ENCODE measurements at places on chromosomes 6 and 20.

DNA sequence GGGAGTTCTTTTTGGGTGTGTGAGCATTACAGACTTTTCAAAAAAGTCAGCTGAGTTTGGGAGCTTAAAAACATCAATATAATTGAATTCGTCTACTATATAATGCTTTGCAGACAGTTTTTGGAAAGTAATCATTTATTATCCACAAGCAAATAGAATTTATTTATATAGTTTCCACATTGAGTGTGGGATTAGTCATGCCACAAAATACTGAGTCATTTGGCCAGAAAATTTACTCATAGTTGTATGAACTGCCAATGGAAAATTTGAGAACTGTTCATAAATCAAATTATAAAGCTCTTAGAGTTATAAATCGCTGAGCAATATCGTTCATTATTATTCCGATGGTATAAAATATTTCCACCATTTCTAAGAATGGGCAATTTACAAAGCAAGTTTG is 5.0 kb downstream of the BEND6 start:
- DNase-seq = no peak

DNA sequence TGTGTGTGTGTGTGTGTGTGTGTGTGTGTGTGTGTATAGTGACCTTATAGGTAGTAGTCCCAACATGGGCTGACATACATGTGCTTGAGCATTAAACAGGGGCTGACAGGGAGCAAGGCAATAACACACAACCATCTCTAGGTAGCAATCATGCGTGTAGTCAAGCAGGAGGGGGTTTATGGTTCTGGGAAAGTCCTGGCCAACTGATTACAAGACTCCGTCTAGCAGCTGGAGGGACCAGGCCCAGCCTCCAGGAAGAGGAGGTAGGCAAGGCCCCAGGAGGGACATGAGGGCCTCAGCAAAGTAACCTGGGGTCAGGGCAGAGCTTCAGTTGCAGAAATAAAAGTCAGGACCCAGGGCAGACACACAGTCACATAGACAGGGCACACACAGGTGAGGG is 60.6 kb upstream of the E2F3 start:
- no peak for DNase-seq

DNA sequence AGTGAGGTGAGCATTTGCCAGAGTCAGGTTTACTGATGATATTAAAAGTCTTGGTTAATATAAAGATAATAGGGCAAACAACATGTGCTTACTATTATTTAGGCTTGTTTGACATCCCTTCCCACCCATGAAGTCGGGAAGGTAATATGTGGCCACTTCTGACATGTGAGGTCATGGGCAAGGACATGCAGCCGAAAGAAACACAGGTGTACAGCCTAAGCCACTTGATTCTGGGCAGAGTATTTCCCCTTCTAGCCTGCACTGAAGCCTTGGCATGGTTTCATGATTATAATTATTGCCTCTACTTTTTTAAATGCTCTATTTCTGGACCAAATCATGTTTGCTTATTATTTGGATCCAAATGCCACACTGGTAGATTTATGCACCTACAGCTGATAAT is 52.3 kb downstream of the TSPYL4 start:
- no peak for DNase-seq

GRCh38 chr20:18056174-18057100 is 1.3 kb downstream of the OVOL2 start:
- no peak for DNase-seq

- DNase-seq = no peak
Observed at GRCh38 chr20:49575551-49576060, 7.7 kb upstream of the PTGIS start.

DNA sequence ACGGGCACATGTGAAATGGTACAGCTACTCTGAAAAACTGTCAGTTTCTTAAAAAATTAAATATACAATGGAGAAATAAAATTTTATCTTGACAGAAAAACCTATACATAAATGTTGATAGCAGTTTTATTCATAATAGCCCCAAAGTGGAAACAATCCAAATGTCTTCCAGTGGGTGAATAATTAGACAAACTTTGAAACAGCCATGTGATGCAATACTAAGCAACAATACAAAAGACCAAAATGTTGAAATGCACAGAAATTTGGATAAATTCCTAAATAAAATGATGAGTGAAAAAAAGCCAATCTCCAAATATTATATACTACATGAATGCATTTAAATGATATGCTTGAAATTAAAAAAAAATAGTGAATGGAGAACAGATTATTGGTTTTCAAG is 523.1 kb downstream of the HTR1B start:
- no peak for DNase-seq

- DNase-seq = no peak
Observed at GRCh38 chr6:46583081-46583480, 69.5 kb downstream of the CYP39A1 start.

DNA sequence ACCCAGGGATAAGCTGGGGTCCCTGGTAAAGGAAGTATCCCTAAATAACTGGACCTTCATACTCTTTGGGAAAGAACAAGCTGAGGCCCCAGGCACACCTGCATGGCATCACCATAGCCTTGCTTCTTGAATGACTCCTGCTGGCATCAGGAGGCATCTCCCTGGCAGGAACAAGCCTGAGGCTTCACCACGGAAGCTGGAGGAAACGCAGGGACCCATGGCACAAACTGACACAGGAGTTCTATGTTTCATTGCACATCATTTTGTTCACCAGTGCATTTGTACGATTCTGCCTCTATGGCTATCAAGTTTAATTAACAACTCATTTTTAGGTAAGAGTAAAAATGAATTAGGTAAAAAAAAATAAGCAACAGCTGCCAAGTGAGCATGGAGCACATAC is 619 bp upstream of the PDE7B start:
- DNase-seq = no peak

DNA sequence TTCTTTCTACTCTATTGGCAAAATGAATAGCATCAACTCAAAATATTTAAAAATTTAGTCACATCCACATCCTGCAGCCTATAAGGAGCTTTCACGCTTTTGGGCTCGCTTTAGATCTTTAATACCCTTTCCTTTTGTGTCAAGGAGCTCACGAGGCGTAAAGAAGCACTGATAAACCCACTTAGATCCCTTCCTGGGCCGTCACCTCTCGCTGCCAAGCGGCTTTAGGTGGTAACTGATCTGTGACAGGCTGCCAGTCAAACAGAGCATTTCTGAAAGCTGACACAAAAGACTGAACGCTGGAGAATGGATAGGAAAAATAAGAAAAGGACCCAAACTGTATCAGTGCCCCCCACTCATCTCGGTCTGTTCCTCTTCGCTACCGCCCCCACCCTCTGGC is 385.7 kb upstream of the MMS22L start:
- DNase-seq = no peak

GRCh38 chr20:19435316-19435715 is 222.9 kb downstream of the SLC24A3 start:
- no peak for DNase-seq

DNA sequence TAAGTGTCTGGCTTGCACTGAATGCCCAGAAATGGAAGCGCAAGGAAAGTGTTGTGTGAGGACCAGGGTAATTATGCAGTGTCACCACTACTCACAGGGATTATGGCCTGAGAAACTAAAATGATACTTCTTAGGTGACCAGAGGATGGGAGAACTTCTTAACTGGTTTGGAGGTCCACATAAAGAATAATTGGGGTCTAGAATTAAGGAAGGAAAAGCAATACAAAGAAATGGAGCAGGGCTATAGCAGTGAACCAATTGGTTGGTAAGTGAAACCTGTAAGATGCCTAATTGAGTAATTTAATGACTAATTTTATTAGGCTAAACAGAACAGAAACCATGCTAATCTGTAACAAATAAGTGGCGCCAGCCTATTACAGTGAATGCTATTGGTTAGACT is 5.3 kb downstream of the TSPYL4 start:
- DNase-seq = no peak

- no peak for DNase-seq
Observed at GRCh38 chr20:63005365-63005861, 1.4 kb downstream of the BHLHE23 start.

DNA sequence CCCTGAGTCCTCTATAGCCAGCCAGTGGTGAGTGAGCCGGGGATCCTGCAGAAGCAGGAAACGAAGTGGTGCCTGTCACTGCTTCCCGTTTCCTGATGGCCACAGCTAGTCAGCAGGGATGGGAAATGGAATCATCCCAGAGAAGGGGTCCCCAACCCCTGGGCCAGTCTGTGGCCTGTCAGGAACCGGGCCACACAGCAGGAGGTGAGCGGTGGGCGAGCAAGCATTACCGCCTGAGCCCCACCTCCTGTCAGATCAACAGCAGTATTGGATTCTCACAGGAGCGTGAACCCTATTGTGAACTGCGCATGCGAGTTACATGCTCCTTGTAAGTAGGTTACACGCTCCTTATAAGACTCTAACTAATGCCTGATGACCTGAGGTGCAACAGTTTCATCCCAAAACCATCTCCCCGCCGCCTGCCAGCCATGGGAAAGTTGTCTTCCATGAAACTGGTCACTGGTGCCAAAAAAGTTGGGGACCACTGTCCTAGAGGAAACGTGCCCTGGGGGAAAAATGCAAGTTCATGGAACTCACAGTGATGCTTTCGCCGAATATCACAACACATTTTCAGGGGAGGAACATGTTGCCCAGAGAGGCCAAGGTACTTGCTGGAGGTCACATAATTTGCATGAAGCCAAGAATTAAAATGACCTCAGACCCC is 113.8 kb downstream of the JPH2 start:
- no peak for DNase-seq

- no peak for DNase-seq
Observed at GRCh38 chr6:65943051-65943450, 236.0 kb upstream of the EYS start.

DNA sequence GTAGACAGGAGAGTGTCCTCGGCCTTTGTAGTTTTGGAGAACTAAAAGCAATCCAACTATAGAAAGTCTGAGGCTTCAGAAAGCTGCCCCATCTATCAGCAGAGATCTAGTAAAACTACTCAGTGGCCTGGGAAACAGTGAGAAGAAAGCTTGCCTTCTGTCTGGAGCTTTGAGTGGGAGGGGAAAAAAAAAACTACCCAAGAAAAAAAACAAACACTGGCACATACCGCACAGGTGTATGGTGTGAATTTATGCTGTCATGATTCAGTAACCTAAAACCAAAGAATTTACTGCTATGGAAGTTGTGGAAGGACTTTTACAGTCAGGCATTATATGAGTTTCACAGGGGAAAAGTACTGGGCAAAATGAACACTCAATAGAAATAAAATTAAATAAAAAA is 280.5 kb downstream of the ADGRB3 start:
- DNase-seq = no peak

GRCh38 chr6:135608031-135608430 is 110.5 kb upstream of the AHI1 start:
- no peak for DNase-seq

- no peak for DNase-seq
Observed at GRCh38 chr20:46000262-46000996, 8.3 kb upstream of the MMP9 start.

DNA sequence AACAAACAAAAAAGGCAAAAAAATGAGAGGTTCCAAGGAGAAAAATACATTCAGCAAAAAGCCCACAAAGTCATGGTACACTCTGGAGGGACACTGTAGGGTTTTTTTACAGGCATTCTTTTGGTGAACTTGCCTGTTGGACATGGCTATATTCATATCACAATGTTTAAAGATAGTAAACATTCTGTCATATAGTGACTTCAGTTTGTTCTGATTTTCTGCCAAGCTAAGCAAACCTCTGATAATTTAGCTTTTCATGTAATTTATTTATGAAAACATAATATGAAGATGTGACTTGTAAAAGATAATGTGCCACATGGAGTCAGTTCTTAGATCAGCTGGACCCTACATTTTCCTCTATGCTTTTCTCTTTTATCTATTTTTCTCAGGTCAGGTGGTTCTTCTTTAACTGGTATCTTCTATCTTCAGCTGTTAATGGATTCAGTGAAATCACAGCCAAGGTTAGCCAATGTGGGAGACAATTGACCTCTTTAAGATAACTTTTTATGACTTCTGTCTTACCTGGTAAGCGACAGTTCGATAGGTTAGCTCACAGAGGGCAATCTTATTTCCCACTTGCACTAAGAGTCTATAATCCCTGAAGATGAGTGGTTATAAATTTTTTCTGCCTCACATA is 87.9 kb downstream of the ADGRB3 start:
- no peak for DNase-seq

DNA sequence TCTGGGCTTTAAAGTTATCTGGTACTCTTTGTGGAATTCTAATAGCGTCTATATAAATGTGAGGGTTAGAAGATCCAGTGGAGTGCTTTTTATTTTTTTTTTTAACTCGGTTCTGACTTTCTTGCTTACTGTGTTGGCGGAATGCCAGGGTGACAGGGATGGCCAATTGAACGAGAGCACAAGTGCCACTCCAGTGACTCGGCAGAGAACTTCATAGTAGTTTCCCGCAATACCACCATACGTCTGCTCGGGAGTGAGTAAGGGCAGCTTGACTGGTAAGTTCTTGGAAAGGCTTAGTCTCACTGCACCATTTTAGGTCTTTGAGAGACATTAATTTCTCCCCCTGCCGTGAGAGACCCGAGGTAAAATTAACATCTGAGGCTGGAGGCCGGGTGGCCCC is 49.4 kb upstream of the TULP1 start:
- DNase-seq = no peak

DNA sequence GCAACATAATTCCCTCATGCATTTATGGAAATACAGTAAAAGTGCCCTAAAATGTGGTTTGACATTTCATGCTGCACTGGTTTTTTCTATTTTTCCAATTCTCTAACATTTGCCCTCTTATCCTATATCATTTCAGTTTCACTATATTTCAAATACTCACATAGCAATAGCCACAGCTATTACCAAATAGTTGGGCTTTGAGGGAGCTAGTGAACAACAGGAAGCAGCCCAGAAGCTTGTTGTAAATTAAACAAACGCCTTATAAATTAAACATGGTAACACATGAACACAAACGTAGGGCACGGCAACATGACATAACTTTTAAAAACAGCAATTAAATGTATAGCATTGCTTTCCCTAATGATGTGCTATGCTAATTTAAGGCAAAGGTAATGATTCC is 469.0 kb downstream of the CDC5L start:
- no peak for DNase-seq

- no peak for DNase-seq
Observed at GRCh38 chr6:36268478-36269275, 1.2 kb upstream of the PNPLA1 start.

DNA sequence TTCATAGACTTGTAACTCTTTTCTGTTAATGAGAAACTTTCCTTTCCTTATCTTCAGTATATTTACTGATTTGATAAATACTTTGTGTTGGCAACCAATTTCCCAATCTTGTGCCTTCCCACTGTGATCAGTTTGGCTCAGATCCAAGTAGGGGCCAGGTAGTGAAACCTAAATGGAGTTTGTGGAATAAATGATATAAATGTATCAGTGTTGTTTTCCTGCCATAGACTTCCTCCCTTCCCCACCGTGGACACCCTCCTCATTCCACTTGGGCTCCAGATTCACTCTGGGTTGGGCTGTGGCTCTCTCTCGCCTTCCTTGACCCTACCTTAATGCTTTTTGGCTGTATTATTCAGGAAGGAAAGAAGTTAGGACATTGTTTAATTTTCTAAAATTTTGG is 1.3 kb downstream of the ZKSCAN3 start:
- no peak for DNase-seq

- DNase-seq = no peak
Observed at GRCh38 chr6:84220809-84221409, 6.5 kb downstream of the CEP162 start.

Measured in cerebellar nuclear complex (tissue), 1 donor.